SHP77 treated with DMSO at 0.1 percent for 48 hours (cell line): ENCODE measurements at places on chromosomes 6 and 20.
A peak's percentile ranks its signal among the peaks of the same experiment; 100 is the strongest.

DNA sequence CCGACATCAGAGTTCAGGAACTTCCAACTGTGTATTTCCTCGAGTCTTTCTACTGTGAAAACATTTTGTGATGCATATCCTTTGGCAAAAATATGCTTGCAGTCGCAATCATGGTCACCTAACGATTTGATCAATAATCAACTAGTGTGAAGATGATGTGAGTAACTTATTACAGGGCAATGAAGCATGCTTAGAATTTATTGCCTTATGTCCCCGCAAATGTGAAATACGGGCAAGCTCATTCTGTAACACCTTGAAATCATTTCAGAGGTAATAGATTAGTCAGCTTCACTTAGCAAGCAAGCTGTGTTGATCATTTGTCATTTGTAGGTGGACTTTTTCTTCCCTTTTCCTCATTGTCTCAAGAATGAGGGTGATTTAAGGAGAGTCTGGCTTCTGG, 67.9 kb upstream of the DOK5 start:
- DNase-seq = no peak

DNA sequence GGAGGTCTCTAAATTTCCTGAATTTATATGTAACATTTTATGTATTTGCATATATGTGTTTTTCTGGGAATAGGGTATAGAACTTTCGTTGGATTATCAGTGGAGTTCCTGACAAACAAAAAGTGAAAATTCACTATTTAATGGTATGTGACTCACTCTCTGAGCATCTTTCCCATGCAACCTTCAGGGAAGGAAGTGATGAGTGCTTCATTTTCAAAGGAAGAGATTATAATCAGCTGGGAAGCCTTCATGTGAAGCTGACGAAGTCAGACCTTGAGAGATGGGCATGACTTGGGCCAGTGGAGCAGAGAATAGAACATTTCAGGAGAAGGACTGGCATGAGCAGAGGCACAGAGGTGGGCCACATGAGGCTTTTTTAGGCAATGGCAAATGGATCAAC, 72.7 kb downstream of the FAXC start:
- DNase-seq = no peak

DNA sequence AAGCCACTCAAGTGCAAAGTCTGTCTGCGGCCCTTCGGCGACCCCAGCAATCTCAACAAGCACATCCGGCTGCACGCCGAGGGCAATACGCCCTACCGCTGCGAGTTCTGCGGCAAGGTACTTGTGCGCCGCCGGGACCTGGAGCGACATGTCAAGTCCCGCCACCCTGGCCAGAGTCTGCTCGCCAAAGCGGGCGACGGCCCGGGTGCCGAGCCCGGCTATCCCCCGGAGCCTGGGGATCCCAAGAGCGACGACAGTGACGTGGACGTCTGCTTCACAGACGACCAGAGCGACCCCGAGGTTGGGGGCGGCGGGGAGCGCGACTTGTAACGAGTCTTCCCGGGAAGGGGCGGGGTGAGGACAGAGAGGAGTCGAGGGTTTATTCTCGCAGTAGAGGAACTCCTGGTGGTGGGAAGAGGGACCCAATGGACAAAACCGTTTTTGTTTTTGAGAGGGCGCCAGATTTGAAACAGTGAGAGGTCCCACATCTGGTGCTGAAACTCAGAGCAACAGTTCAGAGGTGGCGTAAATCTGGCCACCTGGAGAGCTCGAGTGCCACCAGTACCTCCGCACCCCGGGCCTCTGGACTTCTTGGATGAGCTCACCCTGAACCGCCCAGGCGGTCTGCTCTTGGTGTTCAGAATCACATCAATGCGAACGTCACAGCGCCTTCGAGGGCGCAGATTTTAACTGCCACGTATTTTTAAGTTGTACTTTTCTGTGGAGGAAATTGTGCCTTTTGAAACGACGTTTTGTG, 8.0 kb downstream of the PRDM13 start:
- DNase-seq = no peak

GRCh38 chr6:87731818-87732661, 30.0 kb upstream of the AKIRIN2 start:
- DNase-seq = peak; percentile 29

DNA sequence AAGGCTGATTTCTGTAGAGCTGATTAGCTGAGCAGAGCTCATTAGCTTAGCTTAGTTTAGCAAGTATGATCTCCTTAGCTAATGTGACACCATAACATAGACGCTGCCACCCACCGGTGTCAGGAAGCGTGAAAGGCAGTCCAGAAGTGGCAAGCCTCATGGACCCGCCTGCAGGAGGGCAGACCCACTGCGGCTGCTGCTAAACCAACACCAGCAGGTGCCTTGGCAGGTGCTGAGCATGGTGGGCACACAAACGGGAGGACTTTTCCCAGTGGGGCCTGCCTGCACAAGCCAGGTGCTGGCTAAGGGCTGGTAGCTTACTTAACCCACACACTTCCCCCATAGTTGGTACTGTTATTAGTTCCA, 22.7 kb downstream of the ZDHHC14 start:
- DNase-seq = no peak

- no peak for DNase-seq
Observed at GRCh38 chr6:53623497-53623896, 42.1 kb downstream of the KLHL31 start.

DNA sequence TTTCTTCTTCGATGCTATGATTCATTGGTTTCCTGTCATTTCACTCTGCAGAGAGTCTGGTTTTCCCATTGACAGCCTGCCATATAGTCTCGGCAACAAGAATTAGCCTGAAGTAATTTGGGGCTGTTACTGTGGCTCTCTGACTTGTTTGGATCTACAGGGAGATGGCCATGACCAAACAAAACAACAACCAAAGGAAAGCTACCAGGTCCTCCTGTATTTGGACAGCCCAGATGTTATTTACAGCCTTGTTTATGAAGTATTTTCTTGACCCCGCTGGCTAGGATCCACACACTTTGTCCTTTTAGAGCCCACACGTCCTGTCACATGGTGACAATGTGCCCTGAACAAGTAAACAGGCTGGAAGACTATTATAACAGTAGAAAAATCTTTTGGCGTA, 111.4 kb upstream of the PREP start:
- DNase-seq = no peak
